ENCODE measurements at places on chromosomes 7 and 10. TPM values are rescaled to one million over a fixed set of nuclear protein-coding genes. Genes with fewer than 3 reads are reported as not detected.

The DLX5 gene
- not detected for total RNA-seq

The NRP1 gene
- 0.77 TPM for total RNA-seq

The PLEKHS1 gene
- not detected for total RNA-seq

The PNLIPRP1 gene
- total RNA-seq: 0.74 TPM

The EXOC6 gene
- total RNA-seq: 12.9 TPM

The ATG9B gene
- 0.36 TPM for total RNA-seq

The LIPK gene
- not detected for total RNA-seq

The ZNF239 gene
- total RNA-seq: 0.35 TPM

The EIF5AL1 gene
- 0.26 TPM for total RNA-seq

The CLEC2L gene
- total RNA-seq: not detected

The CLCN1 gene
- not detected for total RNA-seq

The KCNMA1 gene
- total RNA-seq: 35.6 TPM

The CRPPA gene
- total RNA-seq: not detected

The AKR1C8 gene
- not detected for total RNA-seq

The KLHDC10 gene
- 12.9 TPM for total RNA-seq

The SEMA3D gene
- not detected for total RNA-seq

The IL2RA gene
- total RNA-seq: 5.3 TPM

The PILRA gene
- 7.0 TPM for total RNA-seq

The SLC13A4 gene
- not detected for total RNA-seq

The DNMBP gene
- 39.4 TPM for total RNA-seq

The ASIC3 gene
- total RNA-seq: 1.0 TPM

The CLDN4 gene
- 0.38 TPM for total RNA-seq

The MYOZ1 gene
- 0.66 TPM for total RNA-seq

The LYZL2 gene
- not detected for total RNA-seq

The INSIG1 gene
- 119 TPM for total RNA-seq

The CYP2C8 gene
- 0.82 TPM for total RNA-seq

The IRF5 gene
- 74.6 TPM for total RNA-seq

The PKD2L1 gene
- 0.08 TPM for total RNA-seq

The ENO4 gene
- total RNA-seq: not detected

The ADAM12 gene
- total RNA-seq: not detected

The PLXNA4 gene
- 0.03 TPM for total RNA-seq

The CTBP2 gene
- total RNA-seq: 0.72 TPM

The VWDE gene
- 0.74 TPM for total RNA-seq

The GPR146 gene
- total RNA-seq: 1.1 TPM

The RHEB gene
- total RNA-seq: 38.7 TPM

The GIMAP4 gene
- total RNA-seq: 1.0 TPM

The ZPBP gene
- not detected for total RNA-seq

The CAV1 gene
- 1.7 TPM for total RNA-seq

The ZNF487 gene
- 1.1 TPM for total RNA-seq
